ENCODE measurements at places on chromosomes 3 and 15.

DNA sequence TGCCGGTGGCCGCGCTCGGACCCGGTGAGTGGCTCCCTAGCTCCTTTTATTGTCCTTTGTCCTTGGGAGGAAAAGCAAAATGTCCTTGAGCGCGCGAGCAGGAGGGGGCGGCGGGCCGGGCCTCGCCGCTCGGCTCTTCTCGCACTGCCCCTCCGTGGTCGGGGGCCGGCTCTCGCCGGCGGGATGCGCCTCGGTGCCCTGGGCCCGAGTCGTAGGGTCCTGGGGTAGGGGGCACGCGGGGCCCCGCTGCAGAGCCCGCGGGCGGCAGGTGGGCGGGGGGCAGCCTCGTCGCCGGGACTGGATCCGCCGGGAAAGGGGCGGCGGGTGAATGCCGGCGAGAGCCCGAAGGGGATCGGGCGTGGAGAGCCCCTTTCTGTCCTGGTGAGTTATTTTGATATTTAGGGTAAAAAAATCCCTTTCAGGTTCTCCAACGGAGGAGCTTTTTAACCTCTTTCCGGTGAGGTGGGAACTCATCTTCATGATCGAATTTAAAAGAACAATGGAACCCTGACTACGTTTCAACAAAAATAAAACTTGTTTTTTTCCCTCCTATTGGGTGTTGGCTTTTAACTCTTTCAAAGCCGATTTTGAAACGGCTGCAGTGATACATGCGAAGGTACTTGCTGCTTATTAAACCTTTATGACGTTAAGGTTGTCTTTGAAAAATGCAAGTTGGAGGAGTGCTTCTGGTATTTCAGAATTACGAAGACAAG is 16.8 kb upstream of the CHD2 start:
- DNase-seq = peak; percentile 46

GRCh38 chr15:60480888-60481287 is 1.9 kb upstream of the ICE2 start:
- DNase-seq = no peak

GRCh38 chr15:84734794-84735479 is 13.5 kb upstream of the ZNF592 start:
- DNase-seq = peak; percentile 80

- DNase-seq = no peak
Observed at GRCh38 chr3:151599103-151599672, 134.5 kb upstream of the AADACL2 start.

DNA sequence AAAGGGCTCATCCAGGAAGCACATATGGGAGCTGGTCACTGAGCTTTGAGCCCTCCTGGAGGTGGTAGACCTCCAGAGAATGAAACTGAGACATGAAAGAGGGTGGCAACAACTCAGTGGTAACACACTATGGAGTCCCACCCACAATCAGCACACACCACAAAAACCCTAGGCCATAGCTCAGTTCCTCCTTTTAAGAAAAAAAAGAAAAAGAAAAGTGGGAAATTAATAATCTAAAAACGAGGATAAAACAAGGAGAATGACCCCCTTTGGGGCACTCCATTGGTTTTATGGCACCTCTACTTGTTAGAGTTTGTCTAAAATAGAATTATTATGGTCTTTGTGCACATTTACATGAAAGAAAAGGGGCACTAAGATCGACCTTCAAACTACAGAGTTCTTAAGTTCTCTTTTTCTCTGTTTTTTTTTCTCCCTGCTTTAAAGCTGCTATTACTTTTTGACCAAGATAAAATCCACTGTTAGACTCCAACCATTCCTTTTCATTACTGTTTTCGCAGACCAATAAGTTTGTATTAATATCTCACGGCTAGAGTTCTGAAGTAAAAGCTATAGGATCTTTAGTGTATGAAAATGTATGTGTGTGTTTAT is 40.2 kb upstream of the ZBTB20 start:
- no peak for DNase-seq

- DNase-seq = no peak
Observed at GRCh38 chr3:96961576-96961975, 147.2 kb downstream of the EPHA6 start.

- no peak for DNase-seq
Observed at GRCh38 chr15:82072926-82073537, 27.2 kb upstream of the MEX3B start.

GRCh38 chr3:42179110-42179725 is 86.8 kb downstream of the CCK start:
- DNase-seq = peak; percentile 14

DNA sequence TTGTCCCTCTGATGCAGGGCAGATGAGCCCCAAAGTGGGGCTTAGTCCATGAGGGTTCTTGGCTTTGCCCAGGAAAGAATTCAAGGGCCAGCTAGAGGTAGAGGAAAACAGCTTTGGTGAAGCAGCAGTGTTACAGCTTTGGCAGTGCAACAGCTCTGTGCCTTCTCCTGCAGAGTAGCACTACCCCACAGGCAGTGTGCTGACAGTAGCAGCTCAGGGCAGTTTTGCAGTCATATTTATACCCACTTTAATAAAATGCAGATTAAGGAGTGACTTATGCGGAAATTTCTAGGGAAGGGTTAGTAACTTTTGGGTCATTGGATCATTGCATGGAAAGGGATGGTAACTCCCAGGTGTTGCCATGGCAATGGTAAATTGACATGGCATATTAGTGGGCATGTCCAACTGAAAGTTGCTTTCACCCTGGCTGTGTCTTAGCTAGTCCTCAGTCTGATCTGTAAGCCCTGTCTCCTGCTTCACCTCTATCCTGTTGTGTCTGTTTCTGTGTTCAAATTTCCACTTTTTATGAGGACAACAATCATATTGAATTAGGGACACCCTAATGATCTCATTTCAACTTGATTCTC is 241.3 kb upstream of the C2CD4B start:
- DNase-seq = no peak

DNA sequence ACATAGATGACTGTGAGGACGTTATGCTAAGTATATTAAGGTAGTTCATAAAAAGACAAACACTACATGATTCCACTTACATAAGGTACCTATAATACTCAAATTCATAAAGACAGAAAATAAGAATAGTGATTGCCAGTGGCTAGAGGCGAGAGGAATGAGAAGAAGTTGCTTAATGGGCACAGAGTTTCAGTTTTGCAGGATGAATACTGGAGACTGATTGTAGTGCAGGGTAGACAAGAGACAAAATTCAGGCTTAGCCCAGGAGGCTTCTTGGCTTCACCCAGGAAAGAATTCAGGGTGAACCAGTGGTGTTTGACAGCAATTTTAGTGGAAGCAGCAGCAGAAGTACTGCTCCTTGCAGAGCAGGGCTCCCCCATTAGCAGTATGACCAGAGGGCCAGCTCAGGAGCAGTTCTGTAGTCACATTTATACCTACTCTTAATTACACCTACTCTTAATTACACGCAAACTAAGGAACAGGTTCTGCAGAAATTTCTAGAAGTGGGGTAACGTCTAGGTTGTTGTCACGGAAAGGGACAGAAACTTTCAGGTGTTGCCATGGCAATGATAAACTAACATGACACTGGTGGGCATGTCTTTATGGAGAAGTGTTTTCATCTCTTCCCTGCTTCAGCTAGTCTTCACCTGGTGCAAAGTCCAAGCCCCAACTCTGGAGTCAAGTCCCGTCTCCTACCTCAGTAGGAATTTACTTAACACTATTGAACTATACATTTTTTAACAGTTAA is 55.2 kb downstream of the TBL1XR1 start:
- no peak for DNase-seq

Data from stimulated activated naive CD8-positive, alpha-beta T cell treated with anti-CD3 and anti-CD28 coated beads, Interleukin-15, Interleukin-2, amounts not matched to agents 100 U/mL and 50 U/mL, for 24 hours (primary cell).